Eye (tissue), 1 donor: ENCODE measurements at places on chromosomes 12 and 14.

DNA sequence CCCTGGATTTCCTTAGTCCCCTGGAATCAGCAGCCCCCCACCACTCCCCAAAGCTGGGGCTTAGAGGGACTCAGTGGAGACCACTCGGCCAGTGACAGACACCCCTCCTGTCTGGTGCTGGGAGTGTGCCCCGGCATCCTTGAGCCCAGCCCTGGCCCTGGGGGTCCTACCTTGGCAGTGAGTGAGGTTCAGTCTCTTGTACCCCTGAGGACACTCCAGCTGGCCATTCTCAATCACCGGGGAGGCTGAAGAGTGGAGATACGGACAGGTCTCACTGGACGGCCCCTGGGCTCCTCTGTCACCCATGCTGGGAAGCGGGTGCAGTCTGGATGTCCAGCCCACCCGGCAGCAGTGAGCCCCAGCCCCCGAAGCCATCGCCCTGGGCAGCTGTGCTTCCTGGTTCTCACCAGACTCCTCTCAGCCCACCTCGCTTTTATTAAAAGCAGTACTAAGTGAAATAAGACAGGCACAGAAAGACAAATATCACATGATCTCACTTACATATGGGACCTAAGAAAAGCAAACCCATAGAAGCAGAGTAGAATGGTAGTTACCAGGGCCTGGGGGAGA, 42.3 kb downstream of the ISCA2 start:
- DNase-seq, result no peak

DNA sequence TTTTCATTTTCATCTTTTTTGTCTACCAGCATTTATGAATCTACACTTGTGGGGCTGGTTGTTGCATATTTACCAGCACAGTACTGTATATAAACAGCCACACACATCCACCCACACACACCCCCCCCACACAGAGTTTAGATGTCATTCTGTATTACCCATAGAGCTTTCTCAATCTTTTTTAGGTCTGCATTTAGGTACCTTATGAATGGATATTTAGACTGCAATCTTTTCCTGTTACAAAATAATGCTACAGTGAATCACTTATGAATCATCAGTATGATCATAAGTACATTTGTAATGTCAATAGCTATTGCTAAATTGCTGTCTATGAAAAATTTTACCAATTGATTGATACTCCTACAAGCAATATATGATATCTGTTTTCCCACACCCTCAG, 67.3 kb upstream of the STK38L start:
- no peak for DNase-seq

- no peak for DNase-seq
Measured at GRCh38 chr12:31011746-31012566, 61.7 kb upstream of the DDX11 start.

DNA sequence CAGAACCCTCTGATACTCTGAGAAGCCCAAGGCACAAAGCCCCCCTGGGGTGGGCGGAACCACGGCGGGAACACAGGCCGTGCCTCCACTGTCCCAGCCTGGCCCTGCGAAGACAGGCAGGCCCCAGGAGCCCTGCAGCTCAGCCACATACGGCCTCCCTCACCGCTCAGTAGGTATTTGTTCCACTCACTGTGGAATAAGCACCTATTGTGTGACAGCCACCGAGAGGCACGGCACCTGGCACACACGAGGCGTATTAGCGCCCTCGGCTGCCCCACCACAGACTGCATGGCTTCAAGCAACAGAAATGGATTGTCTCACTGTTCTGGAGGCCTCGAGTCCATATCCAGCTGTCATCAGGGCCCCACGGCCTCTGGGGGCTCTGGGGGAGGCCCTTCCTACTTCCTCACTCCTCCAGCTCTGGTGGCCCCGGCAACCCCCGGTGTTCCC, 66.3 kb downstream of the NCOR2 start:
- peak; percentile 43 for DNase-seq

- DNase-seq, result no peak
Measured at GRCh38 chr14:91245029-91245428, 525 bp upstream of the GPR68 start.

- no peak for DNase-seq
Measured at GRCh38 chr12:73863546-73863945, 674.1 kb upstream of the ATXN7L3B start.

DNA sequence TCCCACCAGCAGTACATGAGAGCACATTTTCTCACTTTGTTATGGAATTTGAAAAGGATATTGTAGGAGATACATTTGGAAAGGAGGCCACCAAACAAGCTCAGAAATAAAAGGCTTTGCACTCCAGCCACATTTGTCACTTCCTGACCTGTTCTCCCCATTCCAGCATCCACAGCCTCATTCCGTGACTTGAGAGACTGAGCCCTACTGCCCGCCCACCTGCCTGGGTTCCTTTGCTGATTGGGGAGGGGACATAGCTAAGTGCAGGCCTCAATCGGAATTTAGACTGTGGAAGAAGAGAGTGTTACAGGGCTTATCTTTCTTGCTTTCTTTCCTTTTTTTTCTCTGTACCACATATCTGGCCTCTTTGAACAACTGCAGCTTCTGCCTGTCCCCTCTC, 735.4 kb upstream of the TMEM132C start:
- DNase-seq, result no peak

GRCh38 chr14:22510527-22511110, 78.4 kb downstream of the DAD1 start:
- no peak for DNase-seq

GRCh38 chr12:28512876-28513275, 322.6 kb downstream of the CCDC91 start:
- no peak for DNase-seq

- no peak for DNase-seq
Measured at GRCh38 chr14:23816371-23816770, 137.2 kb upstream of the DHRS4 start.

DNA sequence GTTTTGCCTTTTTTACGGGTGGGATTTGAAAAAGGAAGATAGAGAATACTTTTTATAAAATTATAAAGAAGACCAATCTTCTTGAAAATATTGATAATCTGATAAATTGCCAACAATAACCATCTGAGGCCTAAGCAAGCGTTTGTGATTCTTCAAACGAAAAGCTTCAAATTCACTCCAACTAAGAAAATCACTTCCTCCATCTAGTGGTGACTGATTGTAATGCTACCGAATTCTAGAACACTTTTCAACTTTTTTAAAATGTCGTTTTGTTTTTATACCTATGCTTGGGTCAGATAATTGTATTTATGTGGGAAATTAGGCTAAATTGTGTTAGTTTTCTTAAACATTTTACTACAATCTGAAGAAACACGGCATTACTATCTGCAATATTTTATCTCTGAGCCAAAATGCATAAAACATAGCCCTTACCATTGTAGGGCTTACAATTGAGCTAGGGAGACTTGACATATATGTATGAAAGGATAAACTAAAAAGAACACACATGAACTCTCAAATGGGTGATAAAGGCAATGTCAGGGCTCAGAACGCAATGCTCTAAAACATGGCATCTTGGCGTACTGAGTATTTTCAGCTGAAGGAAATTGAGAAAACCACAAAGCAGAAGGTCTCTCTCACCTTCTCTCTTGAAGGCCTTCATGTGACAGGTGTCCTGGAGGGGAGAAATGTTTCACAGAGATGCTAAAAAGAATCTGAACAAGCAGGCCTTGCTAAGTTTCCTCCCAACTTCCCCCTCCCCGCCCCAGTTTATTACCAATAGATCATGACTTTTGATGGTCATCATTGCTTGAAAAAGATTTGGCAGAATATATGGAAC, 36.8 kb upstream of the G2E3 start:
- DNase-seq, result peak; percentile 76

- DNase-seq, result no peak
Measured at GRCh38 chr12:131575371-131575770, 135.5 kb upstream of the SFSWAP start.
